ENCODE measurements at places on chromosomes 16 and 17.

- peak; percentile 92 for DNase-seq
Measured at GRCh38 chr16:84599521-84600202, 18.2 kb downstream of the COTL1 start.

DNA sequence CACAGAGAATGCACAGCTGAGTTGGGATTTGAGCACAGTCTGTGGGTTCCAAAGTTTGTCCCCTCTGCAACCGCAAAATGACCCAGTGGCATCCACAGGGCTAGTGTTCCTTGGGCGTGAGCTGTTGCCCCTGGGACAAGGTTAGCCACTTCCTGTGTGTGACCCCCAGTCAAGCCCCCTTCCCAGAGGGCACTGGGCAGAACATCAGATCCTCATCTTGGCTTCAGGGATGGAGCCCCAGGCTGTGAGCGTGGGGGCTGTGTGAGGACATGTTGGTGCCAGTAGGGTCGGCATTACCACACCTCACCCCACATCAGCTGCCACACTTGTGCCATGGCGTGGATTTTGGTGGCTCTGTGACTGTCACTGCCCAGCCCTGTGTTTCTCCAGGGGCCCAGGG lies 55.3 kb downstream of the USP22 start:
- DNase-seq, result no peak

DNA sequence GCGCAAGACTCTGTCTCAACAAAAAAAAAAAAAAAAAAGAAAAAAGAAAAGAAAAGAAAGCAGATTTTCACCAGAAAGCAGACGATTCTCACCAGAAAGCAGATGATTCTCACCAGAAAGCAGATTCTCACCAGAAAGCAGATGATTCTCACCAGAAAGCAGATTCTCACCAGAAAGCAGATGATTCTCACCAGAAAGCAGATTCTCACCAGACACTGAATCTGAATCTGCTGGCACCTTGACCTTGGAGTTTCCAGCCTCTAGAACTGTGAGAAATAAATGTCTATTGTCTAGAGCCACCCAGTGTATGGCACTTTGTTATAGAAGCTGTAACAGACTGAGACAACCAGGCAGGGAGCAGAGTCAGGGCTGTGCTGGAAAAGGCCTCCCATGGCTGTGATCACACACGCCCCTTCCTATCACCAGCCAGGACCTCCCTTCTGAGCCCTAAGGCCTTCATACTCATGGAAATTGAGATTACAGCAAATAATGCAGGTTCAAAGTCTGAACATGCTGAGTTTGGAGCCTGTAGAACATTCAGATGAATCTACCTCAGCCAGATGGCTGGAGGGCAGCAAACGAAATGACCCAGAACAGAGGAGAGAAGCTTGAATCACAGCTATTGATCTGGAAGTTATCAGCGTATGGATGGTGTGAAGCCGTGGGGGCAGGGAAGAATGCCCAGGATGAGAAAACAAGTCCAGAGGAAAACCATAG lies 309.3 kb downstream of the SLC39A11 start:
- no peak for DNase-seq

DNA sequence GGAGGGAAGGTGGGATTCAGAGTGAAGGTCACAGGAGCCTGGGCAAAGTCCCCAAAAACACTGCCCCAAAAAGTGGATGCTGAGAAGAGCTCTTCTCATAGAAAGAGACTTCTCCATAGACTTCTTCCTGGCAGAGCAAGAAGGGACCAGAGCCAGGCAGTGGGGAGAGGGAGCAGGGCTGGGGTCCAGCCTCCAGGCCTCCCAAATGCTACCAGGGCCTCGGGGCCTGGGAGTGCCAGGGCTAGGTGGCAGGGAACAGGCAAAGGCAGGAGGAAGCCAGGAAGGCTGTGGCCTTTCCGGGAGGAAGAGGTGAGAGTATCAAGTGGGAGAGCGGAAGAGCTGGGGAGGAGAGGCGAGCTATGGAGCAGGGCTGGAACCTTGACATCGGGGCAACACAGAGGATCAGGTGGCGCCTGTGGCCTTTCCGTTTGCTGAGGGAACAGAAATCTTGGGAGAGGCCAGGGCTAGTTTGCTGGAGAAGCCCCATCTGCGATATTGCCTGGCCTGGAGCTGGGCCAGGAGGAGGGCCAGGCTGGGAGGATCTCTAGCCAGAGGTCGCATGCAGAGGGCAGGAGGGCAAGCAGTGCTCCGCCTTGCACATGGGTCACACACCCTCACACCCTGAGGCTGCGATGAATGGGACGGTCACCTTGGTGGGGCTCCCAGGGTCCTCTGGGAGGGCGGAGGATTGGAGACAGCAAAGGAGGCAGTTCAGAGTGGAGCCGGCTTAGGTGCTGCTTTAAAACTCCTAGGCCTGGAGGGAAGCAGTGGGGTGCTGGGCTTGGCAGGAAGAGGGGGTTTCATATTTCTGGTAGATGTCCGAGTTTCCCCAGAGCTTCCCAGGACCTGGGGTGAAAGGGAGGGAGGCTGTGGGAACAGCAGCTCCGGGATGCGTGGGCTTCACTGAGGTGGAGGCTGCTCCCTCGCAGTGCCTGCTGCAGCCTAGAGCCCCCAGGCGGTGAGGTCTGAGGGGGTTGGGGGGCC lies 3.4 kb downstream of the SLC16A5 start:
- no peak for DNase-seq

- DNase-seq, result no peak
Measured at GRCh38 chr17:79657036-79657435, 46.2 kb upstream of the RBFOX3 start.

- no peak for DNase-seq
Measured at GRCh38 chr16:73426433-73427160, 378.7 kb upstream of the ZFHX3 start.

GRCh38 chr17:72631568-72631948 lies 460.9 kb downstream of the SLC39A11 start:
- peak; percentile 23 for DNase-seq

DNA sequence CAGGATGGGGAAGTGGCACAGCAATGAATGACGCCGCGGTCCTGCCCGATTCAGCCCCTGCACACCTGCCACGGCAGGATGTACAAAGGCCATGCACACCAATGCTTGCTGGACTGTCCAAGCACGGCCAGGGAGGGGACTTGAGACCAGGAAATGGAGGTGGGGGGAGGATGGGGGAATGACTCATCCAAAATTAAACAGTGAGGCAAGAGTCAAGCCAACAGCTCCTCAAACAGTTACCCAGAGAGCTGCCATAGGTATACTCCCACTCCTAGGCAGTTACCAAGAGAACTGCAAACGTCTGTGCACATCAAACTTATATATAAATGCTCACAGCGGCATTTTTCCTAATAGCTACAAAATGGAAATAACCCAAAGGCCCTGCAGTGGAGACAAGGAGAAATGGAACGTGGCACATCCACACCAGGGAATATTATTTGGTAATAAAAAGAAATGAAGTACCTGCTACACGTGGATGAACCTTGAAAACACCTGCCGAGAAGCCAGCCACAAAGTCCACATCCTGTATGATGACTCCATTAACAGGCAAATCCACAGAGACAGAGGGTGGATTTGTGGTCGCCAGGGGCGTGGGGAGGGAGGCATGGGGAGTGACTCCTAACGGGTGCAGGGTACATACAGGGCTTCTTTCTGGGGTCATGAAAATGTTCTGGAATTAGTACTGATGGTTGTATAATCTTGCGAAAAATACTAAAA lies 54.1 kb downstream of the VAC14 start:
- no peak for DNase-seq

- DNase-seq, result no peak
Measured at GRCh38 chr16:17382514-17382913, 88.2 kb downstream of the XYLT1 start.

DNA sequence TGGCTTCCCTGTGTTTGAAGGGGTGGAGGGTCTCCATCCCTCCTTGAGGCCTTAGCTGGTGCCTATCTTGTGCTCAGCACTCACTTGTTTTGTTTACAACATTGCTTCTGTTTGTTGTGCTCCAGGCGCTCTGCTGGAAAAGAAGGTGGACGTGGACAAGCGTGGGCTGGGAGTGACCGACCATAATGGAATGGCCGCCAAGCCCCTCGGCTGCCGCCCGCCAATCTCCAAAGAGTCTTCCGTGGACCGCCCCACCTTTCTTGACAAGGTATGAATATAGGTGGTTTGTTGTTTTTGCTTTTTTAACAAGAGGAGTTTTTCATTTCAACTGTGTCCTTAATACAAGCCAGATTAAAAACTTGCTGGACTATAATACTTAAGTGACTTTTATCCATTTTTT lies 53.5 kb downstream of the TMC6 start:
- no peak for DNase-seq

GRCh38 chr16:79535130-79535529 lies 65.4 kb downstream of the MAF start:
- DNase-seq, result no peak

DNA sequence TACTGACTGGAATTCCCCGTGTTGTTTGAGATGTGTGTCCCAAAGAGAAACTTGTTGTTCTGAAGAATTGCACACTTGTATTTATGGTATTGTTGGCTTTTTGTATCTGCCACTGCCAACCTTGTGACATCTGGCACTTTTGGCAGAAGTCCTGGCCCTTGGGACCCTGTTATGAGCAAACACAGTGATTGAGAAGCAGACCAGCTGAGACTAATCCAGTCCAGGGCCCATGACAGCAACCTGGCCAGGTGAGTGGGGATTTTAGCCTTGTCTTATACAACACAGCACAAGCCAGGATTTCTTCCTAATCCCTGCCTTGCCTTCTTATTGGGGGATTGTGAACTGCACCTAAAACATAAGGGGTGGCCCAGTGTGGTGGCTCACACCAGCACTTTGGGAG lies 80.0 kb downstream of the NTN1 start:
- no peak for DNase-seq

DNA sequence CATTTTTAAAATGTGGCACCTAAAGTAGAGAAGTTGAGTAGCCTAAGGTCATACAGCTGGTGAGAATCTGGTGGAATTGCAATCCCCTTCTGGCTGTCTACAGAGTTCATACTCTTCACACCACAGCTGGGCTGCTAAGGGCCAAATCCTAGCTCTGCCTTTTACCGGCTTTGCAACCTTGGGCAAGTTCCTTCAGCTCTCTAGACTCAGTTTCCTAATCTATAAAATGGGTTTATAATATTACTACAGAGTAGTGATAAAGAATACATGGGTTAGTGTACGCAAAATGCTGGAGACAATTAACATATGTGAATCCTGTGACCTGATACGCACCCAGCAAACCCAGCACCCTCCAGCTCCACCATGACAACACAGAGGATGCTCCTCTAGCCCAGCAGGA lies 298.2 kb upstream of the MAF start:
- no peak for DNase-seq

GRCh38 chr16:89949756-89950155 lies 1.2 kb downstream of the DEF8 start:
- DNase-seq, result no peak

GRCh38 chr16:11632455-11632939 lies 35.8 kb upstream of the SNN start:
- DNase-seq, result peak; percentile 61

DNA sequence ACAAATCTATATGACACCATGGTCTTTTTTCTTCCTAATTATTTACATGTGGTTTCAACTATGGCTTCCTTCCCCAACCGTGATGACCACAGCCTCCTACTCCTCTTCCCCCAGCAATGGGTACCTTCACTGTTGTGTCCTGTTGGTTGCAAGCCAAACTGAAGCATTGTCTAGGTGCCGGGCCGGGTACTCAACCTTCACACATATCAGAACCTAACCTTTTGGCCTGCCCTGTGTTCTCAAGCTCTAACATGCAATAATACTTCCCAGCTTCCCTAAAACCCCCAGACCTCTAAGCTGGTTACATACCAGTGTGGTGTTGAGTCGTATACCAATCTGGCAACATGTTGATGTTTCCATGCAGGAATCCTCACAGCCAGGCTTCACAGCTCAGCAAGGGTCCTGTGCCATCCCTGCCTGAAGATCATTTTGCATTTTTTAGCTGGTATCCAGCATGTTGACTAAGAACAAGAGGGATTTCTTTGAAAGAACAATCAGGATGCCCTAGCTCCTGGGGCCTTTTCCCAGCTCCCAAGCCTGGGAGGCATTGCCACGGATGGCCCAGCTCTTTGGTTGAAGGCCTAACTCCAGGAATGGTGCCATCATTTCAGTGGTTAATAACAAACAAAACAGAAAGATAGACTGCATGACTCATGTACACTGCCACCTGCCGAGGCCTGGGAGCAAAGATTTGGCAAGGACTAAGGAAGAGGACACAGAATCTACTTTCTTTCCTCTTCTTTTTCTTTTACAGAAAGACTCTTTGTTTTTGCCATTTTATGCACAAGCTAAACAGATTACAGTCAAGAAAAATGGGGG lies 373.7 kb upstream of the SALL1 start:
- DNase-seq, result no peak

DNA sequence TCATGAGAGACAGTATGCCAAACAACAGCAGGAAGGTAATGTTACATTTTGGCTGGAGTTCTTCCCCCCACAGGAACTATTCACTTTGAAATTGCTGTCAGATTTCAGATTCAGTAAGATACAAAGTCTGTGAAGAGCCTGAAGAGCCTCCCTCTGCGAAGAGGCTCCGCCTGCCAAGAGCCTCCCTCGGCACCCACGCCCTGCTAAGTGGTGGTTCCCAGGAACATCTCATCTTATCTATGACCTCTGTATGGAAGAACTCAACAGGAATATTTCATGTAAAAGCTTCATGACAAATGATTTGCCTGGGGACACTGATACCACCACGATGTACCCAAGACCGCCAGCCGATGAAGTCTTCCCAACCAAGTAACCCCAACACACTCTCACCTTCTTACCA lies 3.2 kb downstream of the ZC3H7A start:
- DNase-seq, result no peak

GRCh38 chr17:47660064-47660492 lies 10.4 kb downstream of the KPNB1 start:
- no peak for DNase-seq

- DNase-seq, result peak; percentile 29
Measured at GRCh38 chr17:79836510-79836971, 2.7 kb downstream of the CBX4 start.

DNA sequence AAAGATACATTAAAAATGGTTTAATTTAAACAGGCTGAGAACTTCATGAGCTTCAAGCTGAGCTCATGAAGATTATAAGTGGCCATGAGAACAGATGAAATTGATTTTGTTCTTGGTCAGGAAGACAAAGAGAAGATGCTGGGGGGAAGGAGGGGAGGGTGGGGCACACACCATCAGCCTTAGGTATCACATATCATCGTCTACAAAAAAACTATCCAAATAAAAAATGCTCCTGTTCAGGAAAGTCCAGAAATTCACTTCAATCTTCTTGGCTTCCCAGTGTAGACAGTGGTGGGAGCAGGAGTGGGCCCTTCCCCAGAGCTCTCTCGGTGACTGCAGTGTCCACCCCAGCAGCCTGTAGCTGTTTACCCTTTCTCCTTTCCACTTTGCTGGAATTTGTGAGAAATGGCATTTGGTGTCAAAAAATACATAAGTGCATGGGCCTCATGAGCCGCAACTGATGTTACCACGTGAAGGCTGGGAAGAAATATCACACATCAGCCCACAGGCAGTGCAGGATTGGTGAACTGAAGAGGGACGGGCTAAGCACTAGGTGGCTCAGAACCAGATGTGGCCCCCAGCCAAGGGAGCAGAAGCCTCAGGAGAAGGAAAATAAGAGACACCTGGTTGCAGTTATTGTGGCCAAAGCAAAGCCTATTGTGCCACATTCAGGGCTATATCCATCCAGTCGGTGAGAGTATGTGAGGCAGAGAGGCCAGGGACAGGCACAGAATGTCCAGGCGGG lies 6.1 kb downstream of the KRT37 start:
- DNase-seq, result no peak
